ENCODE measurements at places on chromosomes 6 and 20.

DNA sequence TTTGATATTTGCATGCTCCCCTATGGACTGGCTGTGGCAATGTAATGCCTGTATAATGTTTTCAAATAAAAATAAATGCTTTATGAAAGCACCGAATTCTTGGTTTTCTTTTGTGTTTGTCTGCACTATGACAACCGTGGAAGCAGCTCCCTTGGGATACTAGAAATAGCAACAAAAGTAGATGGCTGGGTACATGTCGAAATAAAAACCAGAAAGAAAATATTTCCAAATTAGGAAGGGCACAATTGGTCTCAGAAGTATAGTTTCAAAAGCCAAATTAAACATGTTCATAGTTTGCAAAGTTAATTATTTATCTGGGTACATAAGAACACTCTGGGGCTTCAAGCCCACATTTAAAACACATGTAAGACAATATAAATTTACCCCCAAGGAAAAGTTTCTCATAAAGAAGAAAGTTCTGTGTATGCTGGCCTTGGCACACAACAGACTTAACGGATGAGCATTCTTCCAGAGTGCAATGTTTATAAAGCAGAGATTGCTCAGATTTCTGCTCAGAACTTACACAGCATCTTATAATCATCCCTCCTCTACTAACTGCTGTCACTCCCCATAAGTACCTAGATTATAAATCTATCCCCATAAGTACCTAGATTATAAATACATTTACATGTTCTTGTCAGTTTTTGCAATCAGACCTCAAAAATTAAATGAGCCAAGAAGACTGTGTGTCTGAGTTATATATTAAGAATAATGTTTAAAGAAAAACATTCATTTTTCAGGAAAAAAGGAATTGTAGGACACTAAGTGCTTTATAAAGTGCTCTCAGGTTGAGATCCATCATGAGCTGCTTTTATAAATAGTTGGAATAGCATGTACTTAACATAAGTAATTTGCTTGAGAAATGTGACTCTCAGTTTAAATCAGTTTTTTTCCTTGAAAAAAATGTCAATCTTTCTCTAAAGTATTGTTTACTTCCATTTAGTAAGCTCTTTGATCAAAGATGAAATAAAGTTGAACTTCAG is 230.2 kb upstream of the PLN start:
- DNase-seq = no peak

- DNase-seq = no peak
Observed at GRCh38 chr20:48581167-48581566, 246.6 kb downstream of the PREX1 start.

DNA sequence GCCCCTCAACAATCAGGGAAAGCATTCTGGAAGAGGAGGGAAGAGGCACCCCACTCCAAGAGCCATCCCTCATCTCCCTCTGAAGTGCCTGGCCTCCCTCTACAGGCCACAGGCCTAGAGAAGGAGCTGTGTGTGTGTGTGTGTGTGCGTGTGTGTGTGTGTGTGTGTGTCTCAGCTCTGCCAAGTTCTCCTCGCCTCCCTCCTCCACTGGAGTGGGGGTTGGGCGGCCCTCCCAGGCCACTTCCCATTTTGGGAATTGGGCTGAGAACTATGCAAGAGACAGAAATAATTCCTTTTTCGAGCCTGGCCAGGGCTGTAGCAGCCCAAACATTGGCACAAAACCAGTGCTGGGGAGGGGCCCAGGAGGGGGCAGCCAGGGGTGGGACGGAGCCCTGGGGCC is 35.7 kb downstream of the KCNB1 start:
- peak; percentile 35 for DNase-seq

DNA sequence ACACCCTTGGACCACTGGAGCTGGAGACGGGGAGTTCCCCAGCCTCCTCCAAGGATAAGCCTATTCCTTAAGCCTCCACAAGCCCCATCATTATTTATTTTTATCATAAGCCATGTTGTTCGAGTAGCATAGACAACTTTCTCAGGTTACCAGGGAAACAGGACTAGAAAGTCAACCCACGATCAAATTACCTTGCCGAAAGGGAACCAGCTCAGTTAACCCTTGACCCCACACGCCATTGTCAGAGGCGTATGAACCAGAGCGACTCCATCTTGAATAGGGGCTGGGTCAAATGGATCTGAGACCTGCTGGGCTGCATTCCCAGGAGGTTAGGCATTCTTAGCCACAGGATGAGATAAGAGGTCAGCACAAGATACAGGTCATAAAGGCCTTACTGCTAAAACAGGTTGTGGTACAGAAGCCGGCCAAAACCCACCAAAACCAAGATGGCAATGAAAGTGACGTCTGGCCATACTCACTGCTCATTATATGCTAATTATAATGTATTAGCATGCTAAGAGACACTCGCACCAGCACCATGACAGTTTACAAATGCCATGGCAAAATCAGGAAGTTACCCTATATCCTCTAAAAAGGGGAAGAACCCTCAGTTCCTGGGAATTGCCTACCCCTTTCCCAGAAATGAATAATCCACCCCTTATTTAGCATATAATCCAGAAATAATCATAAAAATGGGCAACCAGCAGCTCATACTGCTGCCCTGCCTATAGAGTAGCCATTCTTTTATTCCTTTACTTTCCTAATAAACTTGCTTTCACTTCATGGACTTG is 22.4 kb downstream of the SYNJ2 start:
- no peak for DNase-seq

DNA sequence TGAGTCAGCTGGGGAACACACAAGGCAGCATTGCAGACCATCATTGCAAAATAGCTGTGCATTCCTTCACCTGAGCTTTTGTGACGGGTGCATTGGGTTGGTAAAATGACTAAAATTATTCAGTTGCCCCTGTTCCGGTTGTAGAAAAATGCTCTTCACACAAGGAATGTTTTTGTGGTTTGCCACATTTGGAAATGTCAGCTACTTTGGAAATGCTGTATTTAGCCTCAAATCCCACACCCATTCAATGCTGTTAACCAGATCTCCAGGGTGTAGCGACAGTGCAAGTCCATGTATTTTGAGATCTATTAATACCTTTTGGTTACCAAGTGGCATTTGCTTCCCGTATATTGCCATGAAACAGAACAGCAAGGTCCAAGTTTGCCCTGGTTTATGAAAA is 201.2 kb downstream of the FOXA2 start:
- DNase-seq = no peak

GRCh38 chr6:1200409-1201101 is 111.3 kb upstream of the FOXQ1 start:
- DNase-seq = no peak

Data from globus pallidus (tissue), 1 donor.